ENCODE measurements at places on chromosomes 5 and 9. TPM values are rescaled to one million over a fixed set of nuclear protein-coding genes. Genes with fewer than 3 reads are reported as not detected.

The GRAMD2B gene
- total RNA-seq, result 18.7 TPM

DNA sequence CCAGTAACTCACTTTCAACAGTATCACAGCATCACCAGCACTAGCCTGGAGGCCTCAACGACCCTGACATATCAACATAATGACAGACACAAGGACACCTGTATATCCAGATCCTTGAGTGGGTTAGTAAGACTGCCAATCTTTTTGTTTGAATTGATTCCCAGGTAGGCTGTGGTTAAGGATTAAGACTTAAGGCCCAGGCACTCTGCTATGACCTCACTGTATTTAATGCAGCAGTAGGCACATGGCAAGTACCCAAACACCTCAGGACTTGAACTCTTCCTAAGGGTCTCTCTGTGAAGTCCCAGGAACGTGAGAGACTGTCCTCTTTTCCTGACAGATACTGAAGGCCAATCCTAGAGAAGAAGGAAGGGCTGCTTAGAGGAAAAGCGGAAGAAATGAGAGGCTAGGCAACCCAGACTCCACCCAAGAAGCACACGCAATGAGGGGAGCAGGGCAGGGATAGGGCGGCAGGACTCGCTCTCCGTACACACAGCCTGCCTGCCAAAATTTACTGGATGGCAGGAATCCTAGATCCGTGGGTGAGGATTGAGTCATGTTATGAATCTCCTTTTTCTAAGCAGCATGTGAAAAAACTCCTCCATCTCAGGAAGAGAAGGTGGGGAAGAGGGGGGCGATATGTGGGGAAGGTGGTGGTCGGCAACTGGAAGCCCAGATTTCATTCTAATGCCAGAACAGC lies 93.4 kb downstream of the SIL1 start:
- no peak for DNase-seq

The GADD45G gene
- total RNA-seq, result 17.5 TPM

The RNF208 gene
- total RNA-seq, result 7.3 TPM

All from left lobe of liver (tissue), 2 donors.